T1000 (cell line): ENCODE measurements at places on chromosomes 2 and 18.

GRCh38 chr2:14872779-14873325, 240.3 kb downstream of the LRATD1 start:
- DNase-seq, result no peak

DNA sequence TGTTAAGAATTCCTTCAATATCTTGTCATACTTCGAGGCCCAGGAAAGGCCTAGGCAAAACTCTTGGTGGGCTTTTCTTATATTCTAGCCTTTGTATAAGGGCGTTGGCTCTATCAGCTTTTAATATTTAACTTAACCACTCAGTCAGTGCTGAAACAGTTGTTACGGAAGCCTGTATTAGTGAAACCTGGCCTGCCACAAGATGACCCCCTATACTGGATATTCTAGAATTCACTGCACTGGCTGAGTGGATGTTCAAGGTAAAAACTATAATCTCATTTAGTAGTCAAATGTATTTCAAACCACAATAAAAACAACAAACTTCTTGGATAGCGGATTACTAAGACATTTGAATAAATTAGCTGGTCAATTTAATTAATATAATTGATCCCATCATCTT, 91.7 kb upstream of the HNMT start:
- no peak for DNase-seq

- DNase-seq, result no peak
Measured at GRCh38 chr2:162324953-162325352, 6.5 kb upstream of the IFIH1 start.

GRCh38 chr18:23131693-23132319, 3.5 kb upstream of the CABLES1 start:
- DNase-seq, result peak; percentile 33

DNA sequence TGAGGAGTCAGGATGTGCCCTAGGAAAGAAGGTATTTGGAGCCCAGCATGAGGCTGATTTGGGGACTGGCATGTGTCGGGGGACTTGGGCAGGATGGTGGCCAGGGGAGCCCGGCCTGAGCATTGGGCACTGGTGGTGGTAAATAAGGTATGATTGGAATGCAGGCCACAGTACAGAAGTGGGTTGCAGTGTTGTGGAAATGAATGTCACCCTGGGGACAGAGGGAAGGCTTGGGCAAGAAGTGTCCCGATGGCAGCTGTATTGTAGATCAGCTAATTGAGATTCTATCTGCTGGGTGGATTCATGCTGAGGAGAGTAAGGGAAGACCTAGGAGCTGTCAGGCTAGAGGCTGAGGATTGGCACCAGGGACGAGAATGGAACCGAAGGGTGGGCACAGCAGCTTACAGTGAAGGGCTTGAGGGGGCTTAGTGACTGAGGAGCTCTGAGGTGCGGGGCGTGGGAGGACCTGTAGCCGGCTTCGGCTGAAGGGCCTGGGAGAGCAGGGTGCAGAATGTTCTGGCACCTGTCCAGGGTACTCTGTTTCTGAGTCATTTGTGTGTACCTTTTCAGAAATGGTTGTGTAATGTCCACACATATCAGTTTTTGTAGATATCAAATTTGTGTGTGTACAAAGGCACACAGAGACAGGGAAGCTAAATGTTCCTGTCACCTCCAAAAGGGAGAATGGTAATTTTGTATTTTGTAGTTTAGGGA, 170.2 kb downstream of the PRKCE start:
- peak; percentile 36 for DNase-seq

DNA sequence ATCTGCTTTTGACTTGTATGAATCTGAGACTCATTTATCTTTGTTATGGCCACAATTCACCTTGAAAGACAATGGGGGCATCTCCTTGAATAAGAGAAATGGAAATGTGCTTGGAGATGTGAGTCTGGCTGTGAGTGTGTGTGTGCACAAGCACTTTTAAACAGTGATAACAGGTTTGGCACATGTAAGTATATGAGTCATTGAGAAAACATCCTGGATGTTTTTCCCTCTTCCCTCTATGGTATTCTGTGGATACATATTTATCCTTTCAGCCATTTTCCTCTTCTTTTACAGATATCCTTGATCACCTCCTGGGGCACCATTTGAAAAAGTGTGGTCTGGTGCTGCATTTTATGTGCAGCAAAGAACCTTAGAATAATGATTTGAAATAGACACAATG, 317.3 kb upstream of the THUMPD2 start:
- DNase-seq, result no peak

- DNase-seq, result no peak
Measured at GRCh38 chr2:18077704-18078103, 199.2 kb downstream of the KCNS3 start.

DNA sequence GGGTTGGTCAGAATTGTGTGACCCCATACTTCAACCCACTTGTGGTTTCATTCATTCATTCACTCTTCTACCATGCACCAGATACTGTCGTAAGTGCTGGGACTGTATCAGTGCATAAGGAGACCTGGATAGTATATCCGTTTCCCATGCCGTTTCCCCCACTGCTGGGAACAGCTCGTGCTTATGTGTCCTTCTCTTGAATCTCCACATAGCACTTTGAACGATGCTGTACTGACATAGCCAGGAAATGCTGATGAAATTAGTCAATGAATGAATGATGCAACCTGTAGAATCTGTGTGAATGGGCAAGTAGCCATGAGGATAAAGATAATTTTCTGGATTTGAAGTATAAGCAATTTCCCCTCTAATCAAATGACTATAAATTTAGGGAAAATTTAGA, 276.1 kb downstream of the BCL2 start:
- DNase-seq, result no peak

- DNase-seq, result no peak
Measured at GRCh38 chr2:67844024-67844540, 218.7 kb downstream of the C1D start.

DNA sequence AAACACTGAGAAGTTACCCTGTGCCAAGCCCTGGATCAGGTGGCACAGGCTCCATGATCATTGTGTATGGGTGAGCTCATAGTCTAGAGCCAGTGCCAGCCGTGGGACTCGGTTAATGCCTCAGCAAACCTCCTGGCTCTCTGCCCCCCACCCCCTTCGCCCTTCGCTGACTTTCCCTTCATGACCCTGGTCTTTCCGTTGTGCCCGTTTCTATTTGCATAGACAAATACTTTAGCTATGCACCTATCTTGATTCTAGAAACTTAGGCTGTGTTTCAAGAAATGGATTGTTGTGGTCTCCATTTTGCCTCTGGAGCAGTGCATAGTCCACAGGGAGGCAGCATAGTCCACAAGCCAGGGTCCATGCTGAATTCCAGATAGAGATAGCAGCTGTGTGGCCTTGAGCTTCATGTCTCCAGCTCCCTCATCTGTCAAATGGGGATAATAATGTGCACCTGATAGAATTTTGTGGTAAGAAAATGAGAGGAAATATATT, 44.8 kb upstream of the KDM3A start:
- no peak for DNase-seq

- DNase-seq, result no peak
Measured at GRCh38 chr2:71699428-71699827, 246.1 kb downstream of the DYSF start.

GRCh38 chr2:138095336-138095735, 131.1 kb downstream of the HNMT start:
- DNase-seq, result no peak

- DNase-seq, result no peak
Measured at GRCh38 chr2:166901336-166901735, 13.1 kb downstream of the XIRP2 start.

DNA sequence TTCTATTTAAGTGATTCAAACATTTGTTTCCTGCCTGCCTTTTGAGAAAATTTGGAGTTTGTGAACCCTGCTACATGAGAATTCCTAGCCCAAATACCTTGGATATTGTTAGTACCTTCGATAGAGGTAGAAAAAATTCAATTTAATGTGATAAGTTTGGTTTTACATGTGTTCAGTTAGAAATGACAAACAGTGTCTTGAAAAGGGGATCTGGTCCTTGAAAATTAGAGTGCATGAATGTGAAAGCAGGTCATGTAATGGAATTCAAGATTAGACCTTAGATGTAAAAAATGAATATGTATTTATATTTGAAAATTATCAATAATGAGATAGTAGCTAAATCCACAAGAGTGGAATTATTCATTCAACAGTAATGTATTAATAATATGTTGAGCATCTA, 70.5 kb downstream of the PIK3C3 start:
- DNase-seq, result no peak

DNA sequence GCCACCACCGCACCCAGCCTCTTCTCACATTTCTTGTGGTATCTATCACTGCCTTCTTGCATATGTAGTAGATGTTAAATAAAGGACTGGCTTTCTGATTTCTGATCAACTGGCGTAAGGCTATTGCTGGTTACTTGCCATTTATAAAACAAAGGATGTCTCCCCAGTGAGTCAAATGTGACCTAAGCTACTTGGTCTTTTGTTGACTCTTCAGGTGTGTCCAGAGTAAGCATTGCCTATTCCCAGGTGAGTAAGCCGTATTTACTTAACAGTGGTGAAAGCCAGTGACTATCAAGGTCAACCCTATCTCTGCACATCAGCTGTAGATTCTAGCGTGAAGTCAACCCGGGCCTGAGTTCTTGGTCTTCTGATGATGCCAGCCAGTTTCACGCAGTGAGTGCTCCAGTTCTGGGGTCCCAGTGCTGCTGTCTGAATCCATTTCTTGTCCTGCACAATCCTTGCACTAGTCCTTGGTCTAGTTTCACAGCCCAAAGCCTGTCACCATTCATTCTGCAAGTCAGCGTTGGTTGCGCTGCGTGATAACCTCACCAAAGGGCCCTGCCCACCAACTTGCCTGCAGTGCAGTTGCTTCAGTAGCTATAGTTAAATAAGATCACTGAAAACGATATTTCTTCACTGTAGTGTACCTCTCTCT, 120.2 kb downstream of the GBX2 start:
- DNase-seq, result no peak

DNA sequence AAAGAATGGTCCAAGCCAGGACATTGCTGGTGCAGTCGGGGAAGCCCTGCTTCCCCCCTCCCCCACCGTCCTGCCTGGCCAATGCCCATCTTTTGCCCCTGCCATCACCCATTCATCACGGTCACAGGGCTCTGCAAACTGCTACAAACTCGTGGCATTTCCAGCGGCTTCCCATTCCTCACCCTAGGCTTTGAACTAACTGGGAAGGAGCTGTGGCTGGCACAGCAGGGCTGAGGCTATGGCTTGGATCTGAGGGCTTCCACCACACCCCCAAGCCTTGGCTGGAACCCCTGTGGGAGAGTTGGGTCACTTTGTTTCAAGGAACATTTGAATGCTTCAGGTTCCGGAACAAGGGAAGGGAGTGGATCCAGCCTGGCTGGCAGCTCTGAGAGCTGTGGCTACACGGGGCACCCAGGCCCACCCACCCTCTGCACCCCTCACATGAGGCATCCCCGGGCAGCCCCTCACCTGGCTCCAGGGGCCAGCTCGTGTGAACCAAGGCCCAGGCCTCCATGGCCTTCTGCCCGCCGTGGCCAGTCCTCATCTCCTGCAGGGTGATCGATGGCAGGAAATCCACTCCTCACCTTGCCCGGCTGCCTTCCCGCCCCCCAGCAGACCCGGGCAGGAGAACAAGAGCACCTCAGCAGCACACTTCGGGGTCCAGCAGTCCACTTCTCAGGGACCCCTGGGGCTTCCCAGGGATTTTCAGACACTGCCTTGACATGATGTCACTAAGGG, 58.8 kb upstream of the OTOS start:
- no peak for DNase-seq

- no peak for DNase-seq
Measured at GRCh38 chr2:64976276-64976675, 12.9 kb upstream of the SLC1A4 start.

- DNase-seq, result no peak
Measured at GRCh38 chr2:5766561-5766960, 74.4 kb downstream of the SOX11 start.

- no peak for DNase-seq
Measured at GRCh38 chr2:35391736-35392442, 963.7 kb upstream of the CRIM1 start.

GRCh38 chr18:35415511-35416073, 38.5 kb upstream of the ZNF396 start:
- DNase-seq, result no peak

DNA sequence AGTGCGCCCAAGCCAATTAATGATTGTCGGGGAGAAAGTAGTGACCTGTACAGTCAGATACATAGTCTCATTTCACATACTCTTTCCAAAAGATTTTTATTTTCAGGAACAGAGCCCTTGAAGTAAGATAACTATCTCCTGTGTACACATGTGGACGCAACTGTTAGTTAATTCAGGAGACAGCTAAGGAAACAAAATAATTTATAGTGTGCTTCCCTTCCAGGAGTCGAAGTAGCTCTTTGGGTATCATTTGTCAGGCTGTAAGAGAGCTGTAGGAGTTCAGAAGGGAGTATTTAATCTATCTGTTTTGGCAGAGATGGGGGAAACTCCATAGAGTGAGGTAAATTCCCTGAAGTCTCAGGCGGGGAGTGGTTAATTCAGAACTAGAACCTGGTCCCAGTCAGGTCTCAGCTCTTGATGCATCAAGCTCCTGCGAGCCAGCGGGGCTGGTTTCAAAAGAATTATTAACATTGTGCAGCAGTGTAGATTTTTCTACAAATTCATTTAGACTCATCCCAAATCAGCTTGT, 63.0 kb downstream of the MAPK4 start:
- no peak for DNase-seq

GRCh38 chr2:100250645-100251044, 71.7 kb downstream of the LONRF2 start:
- DNase-seq, result no peak
